ENCODE measurements at places on chromosomes 12 and 14.

- peak; percentile 27 for DNase-seq
Observed at GRCh38 chr12:106345746-106346145, 11.8 kb upstream of the POLR3B start.

DNA sequence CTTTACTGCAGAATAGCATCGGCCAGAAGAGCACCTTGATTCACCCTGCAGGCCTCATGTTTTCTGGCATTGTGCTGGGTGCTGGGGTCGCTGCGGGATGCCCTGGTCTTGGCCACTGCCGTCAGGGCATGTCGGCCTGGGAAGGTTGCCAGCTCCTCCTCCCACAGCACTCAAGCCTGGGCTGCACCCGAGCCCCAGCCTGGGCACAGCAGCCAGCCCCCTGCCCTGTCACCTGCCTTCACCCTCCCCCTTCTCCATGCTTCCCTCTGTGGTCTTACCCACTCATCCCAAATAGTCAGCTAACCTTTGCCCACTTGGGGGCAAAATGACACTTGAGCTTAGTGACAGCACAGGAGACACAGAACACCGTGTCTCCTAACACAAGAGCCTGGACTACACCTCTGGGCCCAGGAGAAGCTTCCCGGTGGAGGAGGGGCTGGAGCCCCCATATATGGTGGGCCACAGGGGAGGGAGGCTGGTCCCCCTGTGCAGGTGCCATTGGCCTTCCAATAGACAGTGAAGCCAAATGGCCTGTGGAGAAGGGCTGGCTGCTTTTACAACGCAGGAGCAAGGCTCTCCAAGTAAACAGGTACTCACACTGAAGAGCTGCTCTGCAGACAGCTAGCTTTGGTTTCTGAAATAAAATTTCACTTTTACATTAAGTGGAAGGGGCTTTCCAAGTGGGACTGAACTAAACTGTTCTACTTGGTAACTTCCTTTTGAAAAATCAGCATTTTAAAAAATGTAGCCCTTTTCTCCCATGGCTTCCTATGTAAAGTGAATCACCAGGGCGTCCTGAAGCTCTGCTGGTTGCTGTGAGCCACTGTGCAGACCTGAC lies 51.2 kb upstream of the AMN start:
- peak; percentile 18 for DNase-seq

DNA sequence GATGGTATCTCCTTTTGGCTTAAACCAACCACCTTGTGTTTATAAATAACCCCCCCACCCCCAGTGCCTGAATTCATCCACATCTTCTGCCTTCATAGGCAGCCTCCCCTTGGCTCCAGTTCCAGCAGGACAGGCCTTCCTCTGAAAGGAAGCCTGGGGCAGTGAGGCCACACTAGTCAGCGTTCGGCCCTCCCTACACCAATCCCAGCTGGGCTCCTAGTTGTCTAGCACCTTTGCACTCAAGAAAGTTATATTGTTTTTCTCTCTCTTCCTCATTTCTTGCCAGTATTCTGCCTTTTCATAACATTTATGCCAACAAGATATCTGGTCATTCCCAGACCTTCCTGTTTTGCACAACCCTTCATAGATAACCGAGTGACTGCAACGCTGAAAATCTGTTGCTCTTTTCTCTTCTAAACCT lies 73.1 kb upstream of the ACTN1 start:
- DNase-seq, result no peak

GRCh38 chr12:51118706-51119105 lies 35.3 kb upstream of the CSRNP2 start:
- no peak for DNase-seq

- DNase-seq, result no peak
Observed at GRCh38 chr14:100904307-100905087, 975 bp upstream of the RTL1 start.

- no peak for DNase-seq
Observed at GRCh38 chr12:111842556-111843396, 748 bp downstream of the MAPKAPK5 start.

Data from suppressor macrophage treated with lipopolysaccharide for 4 hours (primary cell).